ENCODE measurements at places on chromosomes 5 and 9.

GRCh38 chr9:31683116-31683515 is 701.3 kb upstream of the ACO1 start:
- no peak for DNase-seq

- peak; percentile 31 for DNase-seq
Observed at GRCh38 chr9:27353474-27354229, 56.7 kb upstream of the EQTN start.

DNA sequence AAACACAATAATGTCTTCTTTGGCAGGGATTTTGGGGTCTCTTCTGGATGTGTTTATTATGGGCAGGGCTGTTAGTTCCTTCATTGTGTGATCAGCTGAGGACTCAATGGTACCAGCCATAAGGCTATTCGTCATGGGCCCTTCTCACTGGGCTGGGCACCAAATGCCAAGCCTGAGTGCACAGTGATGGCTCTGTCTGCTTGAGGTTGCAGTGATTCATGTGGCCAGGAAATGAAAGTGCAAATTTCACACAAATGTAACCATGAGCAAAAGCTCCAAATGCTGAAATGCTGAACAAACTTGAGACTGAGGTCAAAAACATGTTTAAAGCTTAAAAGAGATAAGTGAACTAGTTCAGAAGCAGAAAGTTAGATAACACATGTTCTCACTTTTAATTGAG is 191.0 kb downstream of the TARS1 start:
- no peak for DNase-seq

GRCh38 chr5:109714592-109714991 is 24.9 kb downstream of the MAN2A1 start:
- no peak for DNase-seq

DNA sequence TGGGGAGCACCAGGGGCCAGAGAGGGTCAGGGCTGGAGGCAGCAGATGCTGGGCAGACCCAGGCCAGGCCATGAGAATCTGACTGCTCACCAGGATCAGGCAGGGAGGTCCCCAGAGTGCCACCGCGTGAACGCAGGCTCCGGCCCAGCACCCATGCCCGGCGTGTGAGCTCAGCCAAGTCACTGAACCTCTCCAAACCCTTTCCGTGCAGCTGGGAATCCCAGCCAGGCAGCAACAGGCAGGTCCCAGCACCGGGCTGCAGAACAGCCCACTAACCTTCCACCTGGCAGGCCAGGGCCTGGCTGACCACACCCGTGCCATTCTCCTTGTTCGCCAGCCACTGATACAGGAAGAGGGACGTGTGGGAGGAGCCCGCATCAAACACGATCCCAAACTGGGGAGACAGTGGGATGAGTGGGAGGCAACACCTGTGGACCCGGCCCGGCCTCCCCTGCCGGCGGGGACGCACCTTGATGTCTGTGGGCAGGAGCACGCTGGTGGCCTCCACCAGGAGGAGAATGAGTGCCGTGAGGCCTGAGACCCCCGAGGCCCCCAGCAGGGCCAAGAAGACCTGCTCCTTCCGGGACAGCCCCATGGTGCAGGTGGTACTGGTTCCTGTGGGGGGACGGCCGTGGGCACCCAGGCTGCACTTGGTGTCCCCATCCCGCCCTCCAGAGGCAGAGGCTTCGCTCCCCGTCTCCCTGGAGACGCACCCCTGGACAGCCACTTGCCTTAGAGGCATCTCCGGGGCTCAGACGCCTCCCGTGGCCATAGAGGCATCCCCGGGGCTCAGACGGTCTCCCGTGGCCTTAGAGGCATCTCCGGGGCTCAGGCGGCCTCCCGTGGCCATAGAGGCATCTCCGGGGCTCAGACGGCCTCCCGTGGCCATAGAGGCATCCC is 3.2 kb downstream of the ENTPD8 start:
- no peak for DNase-seq

GRCh38 chr9:86550401-86550800 is 196.2 kb upstream of the TUT7 start:
- no peak for DNase-seq

GRCh38 chr5:124572971-124573370 is 173.5 kb downstream of the ZNF608 start:
- no peak for DNase-seq

GRCh38 chr5:163005949-163006348 is 431.4 kb upstream of the CCNG1 start:
- DNase-seq, result no peak

GRCh38 chr5:56802205-56802604 is 13.1 kb upstream of the MAP3K1 start:
- DNase-seq, result no peak

DNA sequence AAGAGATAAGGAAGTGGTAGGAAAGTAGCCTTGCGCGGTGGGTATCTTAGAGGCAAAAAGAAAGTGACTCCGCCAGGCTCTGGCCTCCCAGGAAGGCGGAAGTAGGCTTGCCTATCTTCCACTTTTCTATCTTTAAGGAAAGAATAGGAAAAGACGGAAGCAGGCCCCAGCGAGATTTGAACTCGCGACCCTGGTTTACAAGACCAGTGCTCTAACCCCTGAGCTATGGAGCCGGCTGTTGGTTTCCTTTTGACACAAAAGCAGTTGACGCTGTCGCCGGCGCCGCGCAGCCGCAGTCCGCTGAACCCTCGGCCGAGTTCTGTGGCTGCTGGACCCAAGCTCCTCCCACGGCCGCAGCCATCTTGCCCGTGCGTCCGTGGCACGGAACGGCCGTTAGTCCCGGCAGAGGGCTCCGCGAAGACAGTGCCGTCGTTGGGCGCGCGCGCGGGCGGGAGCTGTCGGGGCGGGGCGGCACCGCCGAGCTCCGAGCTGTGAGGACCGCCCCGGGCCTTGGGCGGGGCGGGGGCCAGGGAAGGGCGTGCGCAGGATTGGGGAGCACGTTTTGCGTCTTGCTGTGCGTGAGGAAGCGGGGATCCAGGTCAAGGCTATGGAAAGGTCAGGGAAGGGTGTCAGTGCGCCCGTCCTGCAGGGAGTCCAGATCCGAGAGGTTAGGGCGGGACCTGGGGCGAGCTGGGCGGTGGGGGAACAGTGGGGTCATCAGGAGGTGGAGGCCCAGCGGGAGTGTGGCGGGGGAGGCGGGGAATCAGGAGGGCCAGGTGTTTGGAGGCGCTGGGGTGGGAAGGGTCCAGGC is 13.3 kb downstream of the TRIM7 start:
- DNase-seq, result peak; percentile 98

DNA sequence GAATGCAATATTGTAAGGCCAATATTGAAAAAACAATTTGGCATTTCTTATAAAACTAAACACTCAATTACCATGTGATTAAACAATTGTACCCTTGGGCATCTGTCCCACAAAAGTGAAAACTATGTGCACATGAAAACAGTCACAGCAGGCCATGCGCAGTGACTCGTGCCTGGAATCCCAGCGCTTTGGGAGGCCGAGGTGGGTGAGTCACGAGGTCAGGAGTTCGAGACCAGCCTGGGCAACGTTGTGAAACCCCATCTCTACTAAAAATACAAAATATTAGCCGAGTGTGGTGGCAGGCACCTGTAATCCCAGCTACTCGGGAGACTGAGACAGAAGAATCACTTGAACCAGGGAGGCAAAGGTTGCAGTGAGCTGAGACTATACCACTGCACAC is 343.7 kb downstream of the DMRTA1 start:
- DNase-seq, result no peak

DNA sequence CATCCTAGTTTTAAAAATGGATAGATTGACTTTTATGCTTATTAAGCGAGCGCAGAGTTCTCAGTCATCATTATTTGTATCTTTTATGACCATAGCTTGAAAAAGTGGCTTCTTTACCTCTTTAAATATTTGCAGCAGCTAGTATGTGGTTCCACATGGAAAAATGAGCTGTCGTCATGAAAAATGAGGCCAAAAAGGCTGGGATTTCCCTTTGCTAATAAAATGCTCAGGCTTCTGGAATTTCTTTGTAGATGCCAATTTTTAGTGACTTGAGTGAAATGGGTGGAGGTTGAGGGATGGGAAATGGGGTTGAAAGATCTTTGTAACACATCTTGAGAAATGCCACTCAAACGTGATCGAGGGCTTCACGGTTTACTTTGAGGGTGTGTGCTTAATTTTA is 35.2 kb downstream of the RAI14 start:
- no peak for DNase-seq

DNA sequence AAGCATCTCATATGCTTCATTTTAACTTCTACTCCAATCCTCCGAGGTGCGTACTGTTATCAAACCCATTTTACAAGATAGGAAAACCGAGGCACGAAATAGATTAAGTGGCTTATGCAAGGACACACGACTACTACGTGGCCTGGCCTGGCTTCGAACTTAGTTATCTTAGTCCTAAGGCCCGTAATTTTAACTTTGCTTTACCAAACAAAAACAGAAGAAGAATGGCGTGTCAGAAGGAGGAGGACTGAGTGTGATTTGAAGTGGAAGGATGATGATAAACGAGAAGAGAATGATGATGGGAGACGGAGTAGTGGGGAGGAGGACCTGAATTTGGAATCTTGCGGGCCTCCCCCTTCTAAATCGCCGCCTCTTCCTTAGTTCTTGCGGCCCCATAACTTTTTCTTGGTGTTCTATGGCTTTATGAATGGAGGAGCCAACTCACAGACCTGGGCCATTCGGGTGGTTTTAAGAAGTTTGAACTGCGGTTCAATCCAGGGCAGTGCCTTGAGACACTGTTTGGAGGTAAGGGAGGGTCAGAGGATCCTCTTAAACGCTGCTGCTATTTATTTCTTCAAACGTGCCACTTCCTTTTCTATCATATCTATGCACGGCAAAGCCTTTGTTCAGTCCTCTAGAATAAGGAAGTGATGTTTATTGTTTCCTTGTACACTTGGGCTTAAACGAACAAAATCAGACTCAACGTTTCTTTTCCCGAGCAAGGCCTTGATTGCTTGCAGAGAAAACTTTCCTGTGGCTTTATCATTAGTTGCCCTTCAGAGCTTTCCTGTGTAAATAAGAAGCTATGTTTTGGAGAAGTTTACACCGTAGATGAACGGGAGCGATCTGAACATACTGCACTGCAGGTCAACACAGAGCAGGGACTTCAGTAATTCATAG is 795 bp downstream of the CNOT8 start:
- peak; percentile 5 for DNase-seq

DNA sequence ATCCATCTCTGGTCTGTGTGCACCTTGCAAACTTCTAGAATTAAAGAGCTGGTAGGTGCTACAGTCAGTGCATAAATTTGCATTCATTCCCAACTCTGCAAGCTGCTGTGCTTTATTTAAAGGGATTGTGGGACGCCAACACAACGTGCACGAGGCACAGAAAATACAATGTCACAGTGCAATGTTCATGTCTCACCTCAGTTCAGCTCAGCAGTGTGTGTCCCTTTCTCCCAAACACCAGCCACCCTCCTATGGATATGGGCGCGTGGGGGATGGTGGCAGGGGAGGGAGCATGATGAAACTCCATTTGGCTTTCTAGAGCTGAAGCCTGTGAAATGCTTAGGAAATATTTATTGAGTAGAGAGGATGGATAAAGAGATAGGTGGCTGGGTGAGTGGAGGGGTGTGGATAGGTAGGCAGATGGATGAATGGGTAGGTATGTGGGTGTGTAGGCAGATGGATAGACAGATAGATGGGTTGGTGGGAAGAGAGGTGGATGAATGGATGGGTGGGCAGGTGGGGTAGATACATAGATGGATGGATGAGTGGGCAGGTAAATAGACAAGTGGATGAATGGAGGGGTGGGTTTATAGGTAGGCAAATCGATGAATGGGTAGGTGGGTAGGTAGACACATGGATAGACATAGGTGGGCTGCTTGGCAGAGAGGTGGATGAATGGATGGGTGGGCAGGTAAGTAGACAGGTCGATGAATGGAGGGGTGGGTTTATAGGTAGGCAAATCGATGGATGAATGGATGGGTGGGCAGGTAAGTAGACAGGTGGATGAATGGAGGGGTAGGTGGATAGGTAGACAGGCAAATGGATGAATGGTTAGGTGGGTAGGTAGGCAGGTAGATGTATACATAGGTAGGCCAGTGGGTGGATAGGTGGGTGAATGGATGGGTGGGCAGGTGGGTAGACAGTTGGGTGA is 92.7 kb upstream of the FCN2 start:
- no peak for DNase-seq
